Activated CD8-positive, alpha-beta memory T cell treated with anti-CD3 and anti-CD28 coated beads for 1 hour (primary cell): ENCODE measurements at places on chromosomes 16 and 17.

GRCh38 chr17:63834431-63835166, 7.1 kb upstream of the FTSJ3 start:
- peak; percentile 31 for DNase-seq

DNA sequence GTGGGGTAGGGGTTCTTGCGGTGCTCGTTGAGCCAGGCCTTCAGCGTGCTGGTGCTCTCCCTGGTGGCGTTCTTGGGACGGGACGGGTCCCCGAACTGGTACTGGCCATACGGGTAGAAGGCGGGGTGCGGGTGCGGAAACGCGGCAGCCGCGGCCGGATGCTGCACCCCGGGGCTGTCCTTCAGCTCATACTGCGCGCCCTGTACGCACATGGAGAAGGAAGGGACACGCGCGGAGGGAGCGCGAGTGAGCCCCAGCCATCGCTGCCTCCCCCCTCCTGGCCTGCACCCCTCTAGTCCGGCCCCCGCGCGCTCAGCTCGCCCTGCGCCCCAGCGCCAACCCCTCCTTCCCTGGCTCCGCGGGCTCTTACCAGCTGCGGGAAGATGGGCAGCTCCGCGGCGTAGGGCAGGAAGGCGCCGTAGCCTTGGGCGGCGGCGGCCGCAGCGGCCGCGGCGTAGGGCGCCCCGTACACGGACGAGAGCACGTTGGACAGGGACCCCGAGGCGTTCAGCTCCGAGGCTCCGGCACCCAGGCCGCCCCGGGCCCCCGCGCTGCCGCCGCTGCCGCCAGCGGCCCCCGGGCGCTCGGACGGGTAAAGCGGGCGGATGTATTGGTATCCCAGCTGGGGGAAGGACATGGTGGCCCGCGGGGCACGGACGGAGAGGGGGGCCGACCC, 1.0 kb downstream of the IRX3 start:
- no peak for DNase-seq

- no peak for DNase-seq
Observed at GRCh38 chr17:49899588-49899987, 51.7 kb upstream of the TAC4 start.

GRCh38 chr17:67125417-67125816, 81.1 kb downstream of the CACNG1 start:
- no peak for DNase-seq

GRCh38 chr17:74773414-74773813, 2.7 kb downstream of the NAT9 start:
- DNase-seq: no peak

DNA sequence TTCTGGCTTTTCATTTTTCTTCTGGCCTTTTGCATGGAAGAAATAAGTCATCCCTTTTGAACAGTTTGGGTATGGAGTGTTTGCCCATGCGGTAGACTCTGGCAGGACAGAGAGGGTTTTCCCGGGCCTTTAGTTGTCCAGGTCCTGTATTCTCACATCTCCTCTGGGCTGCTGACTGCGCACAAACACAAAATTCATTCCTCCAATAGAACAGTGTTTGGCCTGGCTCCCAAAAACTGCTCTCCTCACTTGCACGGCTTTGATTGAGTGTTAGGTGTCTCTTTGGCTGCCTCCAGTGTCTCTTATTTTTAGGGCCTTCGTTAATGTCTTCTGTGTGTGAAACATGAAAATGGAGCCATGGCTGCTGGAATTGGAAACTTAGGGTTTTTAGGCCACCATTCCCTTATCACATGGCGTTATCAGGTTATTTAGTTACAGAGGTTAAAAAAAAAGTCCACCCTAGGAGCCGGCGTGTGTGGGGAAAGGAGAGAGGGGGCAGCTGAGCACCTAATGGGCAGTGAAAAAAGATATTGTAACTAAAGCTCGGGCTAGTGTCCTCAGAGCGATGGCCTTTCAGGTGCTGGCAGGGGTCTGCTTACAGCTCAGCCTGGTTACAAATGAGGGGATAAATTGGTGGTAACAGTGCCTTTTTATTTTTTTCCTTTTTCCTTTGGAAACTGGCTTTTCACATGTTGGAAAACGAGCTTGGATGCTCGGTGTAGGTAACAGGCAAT, 47.3 kb downstream of the PRKCA start:
- no peak for DNase-seq

DNA sequence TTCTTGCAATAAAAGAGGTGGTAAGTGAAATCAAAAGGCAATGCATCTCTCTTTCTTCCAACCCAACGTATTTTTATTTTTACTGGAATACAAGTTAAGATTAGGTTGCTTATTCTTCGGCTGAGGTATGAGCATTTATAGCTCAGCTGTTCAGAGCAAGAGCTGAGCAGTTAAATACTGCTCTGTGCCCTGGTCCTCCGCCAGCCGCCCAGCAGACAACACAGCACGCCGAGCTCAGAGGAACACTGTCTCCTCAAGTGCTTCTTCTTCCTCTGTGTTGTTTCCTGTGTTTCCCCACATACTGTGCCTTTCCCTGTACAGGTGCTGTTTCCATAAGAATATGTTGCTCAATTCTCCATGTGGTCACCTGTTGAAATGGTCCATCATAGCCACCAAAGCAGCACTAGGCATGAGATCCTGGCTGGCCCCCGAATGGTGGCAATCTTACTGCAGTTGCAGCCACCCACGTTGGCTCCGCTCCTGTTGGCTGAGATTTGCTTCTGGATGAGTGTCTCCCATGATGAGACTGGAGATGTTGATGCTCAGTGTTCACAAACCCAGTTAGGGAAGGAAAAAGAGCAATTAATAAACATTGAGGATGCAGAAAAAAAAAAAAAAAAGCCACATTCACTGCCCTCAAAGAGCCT, 515.3 kb downstream of the GRIN2A start:
- DNase-seq: no peak

DNA sequence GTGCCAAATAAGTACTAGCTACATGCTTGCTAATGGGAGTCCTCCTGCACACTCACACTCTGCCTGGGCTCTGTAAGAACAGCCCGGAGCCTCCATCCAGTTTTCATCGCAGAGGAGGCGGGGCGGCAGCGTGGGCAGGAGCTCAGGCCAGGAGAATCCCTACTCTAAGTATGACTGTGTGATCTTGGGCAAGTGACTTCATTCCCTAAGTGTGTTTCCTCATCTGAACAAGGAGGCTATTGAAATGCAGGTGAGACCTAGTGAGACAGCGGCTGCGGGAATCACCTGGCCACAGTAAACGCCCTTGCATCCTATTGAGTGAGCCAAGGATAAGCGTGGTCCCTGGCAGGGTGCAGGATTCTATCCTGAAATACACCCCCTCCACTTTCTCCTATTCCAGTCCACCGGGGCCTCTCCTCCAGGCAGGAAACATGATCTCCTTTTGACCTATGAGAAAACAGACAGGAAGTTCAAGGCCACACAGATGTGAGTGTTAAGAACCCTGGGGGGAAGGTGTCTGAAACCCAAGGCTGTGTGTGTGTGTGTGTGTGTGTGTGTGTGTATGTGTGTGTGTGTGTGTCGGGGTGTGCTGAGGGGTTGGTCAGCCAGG, 5.2 kb upstream of the RAI1 start:
- no peak for DNase-seq

GRCh38 chr16:595942-596735, 6.3 kb downstream of the RAB40C start:
- DNase-seq: no peak

DNA sequence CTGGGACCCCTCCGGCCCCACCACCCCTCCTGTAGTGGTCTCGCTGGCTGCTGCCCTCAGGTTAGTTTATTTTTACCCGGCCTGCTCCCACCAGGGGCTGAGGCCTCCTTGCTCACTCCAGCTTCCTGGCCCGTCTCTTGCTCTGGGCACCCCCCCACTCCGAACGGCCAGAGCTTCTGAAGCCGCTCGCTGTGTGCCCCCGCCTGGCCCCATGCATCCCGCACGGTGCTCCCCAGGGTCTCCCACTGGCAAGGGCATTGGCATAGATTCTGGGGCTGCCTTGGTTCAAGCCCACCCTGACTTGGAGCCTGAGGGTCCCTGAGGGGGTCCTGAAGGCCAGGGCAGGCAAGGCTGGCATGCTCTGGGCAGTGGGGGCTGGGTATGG, 186.4 kb downstream of the SEC14L1 start:
- DNase-seq: no peak

DNA sequence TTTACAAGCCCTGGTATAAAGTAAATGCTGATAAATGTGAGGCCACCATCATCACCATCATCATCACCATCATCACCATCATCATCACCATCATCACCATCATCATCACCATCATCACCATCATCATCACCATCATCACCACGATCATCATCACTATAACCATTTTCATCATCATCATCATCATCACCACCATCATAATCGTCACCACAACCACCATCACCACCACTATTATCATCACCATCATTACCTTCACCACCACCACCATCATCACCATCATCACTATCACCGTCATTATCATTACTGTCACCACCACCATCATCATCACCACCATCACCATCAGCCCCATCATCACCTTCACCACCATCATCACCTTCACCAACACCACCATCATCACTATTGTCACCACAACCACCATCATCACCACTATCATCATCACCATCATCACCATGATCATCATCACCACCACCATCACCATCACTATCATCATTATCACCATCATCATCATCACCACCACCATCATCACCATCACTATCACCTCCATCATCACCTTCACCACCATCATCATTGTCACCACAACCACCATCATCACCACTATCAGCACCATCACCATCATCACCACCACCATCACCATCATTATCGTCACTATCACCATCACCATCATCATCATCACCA, 16.6 kb upstream of the ZNF469 start:
- no peak for DNase-seq

GRCh38 chr16:48123104-48123788, 32.5 kb downstream of the ABCC12 start:
- no peak for DNase-seq

DNA sequence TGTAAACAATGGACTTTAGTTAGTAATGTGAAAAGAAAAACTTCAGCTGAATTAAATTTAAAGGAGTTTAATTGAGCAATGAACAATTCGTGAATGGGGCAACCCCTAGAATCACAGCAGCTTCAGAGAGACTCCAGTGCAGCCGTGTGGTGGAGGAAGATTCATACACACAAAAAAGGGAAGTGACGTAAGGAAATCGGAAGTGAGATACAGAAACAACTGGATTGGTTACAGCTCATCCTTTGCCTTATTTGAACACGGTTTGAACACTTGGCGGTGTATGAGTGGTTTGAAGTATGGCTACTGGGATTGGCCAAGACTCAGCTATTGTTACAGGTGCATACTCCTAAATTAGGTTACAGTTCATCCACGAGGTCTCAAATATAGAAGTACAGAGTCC, 460.4 kb upstream of the ASIC2 start:
- DNase-seq: no peak

DNA sequence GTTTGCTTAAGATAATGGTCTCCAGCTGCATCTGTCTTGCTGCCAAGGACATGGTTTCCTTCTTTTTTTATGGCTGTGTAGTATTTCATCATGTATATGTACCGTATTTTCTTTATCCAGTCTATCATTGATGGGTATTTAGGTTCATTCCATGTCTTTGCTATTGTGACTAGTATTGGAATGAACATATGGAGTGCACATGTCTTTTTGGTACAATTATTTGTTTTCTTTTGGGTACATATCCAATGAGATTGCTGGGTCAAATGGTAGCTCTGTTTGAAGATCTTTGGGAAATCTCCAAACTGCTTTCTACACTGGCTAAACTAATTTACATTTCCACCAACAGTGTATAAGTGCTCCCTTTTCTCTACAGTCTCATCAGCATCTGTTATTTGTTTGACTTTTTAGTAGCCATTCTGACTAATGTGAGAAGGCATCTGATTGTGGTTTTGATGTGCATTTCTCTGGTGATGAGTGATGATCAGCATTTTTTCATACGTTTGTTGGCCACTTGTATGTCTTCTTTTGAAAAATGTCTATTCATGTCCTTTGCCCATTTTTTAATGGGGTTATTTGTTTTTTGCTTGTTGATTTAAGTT, 66.2 kb downstream of the TNFRSF13B start:
- DNase-seq: no peak

DNA sequence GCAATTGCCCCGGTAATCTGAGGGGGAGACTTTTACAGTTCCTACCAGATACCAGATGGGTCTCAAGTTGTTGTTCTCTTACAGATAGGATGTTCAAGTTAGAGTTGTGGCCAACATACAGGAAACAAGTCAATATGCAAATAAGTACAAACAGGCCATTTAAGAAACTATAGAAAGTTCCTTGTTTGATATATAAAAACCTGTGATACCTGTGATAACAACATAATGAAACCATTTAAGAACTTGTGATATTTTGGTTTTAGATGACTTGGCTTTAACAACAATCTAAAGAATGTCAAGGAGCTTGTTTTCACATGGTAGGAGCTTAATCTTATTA, 16.8 kb downstream of the CDR2 start:
- DNase-seq: no peak

DNA sequence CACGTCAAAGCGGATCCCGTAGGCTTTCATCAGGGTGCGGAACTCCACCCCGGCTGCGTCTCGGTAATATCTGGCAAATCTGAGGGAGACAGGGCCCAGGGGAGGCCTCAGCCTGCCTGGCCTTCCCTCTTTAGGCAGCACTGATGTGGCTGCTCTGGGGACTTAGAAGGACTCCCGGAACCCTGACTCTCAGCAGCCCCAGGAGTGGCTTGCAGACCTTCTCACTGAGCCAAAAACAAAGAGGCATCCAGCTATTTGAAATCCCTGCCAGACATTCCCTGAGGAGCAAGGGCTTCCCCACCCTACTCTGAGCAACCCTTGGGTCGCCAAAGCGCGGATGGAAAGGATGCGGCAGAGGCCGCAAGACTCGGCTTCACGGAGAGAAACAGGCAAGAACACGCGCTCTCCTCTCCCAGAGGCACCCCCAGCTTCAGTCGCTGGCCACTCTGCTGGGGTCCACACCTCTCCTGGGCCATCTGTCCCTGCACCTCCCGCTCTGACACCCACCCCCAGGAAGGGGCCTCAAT, 7.9 kb downstream of the P2RX5 start:
- DNase-seq: no peak

DNA sequence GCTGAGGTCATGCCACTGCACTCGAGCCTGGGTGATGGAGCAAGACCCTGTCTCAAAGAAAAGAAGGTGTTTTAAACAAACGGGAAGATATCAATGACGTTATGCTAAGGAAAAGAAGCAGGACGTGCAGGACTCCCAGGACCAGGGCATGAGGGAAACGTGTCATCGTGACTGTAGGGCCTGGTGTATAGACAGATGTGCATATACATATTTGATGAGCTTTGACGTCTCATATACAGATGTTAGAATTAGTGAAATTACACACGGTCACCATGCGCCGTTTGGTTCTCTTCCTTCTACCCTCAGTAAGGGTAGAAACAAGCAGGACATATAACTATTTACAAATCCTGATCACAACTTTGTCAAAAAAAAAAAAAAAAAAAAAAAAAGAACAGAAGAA, 17.6 kb upstream of the PVALEF start:
- DNase-seq: no peak
